Ascending aorta (tissue), 2 donors: ENCODE measurements at places on chromosomes 2 and 18.

GRCh38 chr2:42116195-42117181, 52.7 kb upstream of the EML4 start:
- DNase-seq: no peak

DNA sequence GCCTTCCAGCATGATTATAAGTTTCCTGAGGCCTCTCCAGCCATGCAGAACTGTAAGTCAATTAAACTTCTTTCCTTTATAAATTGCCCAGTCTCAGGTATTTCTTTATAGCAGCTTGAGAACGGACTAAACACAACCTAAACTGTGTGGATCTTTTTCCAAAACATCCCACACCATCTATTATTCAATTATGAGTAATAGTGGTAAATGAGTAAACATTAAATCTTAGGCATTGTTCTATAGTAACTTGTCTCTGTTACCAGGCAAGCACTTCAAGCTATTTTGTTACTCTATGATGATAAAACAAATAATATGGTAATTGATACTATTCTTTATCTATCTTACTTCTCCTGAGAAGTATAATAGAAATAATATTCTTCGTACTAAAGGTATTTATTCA, 536.9 kb upstream of the CHAC2 start:
- DNase-seq: no peak

- DNase-seq: no peak
Observed at GRCh38 chr2:227848586-227848985, 22.8 kb upstream of the DAW1 start.

DNA sequence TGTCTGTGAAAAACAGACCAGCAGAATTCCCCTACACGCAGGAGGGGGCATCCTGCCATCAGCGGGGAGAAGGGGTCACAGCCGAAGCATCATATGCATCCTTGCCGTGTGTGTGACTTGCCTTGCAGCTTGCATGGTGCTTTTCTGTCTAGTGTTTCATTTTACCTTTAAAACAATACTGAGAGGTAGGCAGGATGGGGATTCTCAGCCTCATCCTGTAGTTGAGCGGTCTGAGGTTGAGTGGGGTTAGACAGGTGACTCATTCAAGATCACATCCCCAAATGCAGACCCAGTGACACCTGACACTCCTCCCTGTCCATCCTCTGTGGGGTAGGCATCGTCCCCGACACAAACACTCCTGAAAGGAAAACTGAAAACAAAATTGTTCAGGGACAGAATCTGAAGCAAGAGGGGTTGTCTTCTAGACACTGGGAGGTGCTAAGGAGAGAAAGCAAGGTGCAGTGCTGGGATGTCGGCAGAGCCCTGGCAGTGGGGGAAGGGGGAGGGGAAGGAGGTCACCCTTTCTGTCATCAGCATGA, 7.9 kb downstream of the ARL4C start:
- no peak for DNase-seq

- DNase-seq: no peak
Observed at GRCh38 chr2:70851704-70852103, 16.1 kb upstream of the CD207 start.

GRCh38 chr2:193868833-193869232, 1674.1 kb upstream of the TMEFF2 start:
- DNase-seq: no peak

DNA sequence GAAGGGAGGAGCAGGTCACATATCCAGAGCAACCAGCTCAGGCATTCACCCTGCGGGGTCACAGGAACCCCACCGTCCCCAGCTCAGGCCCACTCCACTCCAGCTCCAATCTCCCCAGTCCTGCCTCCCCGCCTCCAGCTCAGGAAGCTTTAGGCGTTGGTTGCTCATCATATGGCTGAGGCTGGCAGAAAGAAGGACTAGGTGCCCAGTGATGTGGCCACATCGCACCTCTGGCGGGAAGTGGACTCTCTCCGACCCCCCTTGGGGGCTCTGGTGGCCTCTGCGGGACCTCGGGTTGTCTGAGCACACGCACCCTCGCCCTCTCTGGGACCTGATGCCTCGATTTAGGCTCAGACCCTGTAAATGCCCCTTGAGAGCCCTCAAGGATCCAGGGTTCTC, 187.7 kb downstream of the ZFP36L2 start:
- no peak for DNase-seq

- DNase-seq: no peak
Observed at GRCh38 chr2:120572226-120572625, 163.4 kb upstream of the GLI2 start.

DNA sequence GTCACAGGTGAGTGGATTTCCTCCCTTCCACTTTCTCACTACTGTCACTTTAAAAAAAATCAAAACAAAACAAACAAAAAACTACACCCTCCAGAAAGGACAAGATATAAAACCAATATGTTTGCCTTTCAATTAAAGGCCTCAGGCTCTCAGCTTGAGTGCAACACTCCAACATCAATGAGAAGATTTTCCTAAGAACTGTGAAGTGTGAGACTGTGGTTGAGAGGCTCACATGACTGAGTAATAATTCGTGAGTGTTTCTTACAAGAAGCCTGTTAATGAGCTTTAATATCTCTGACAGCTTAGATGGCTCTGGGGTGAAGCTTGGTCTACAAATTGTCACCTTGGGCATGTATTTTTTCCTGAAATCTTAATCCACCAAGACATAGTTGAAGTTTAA, 216.1 kb downstream of the ETAA1 start:
- DNase-seq: no peak

- no peak for DNase-seq
Observed at GRCh38 chr2:134120733-134121630, 132.9 kb upstream of the MGAT5 start.

GRCh38 chr2:150327564-150328489, 159.6 kb downstream of the RND3 start:
- no peak for DNase-seq
